Naive thymus-derived CD8-positive, alpha-beta T cell (primary cell): ENCODE measurements at places on chromosomes 2 and 18.

- no peaks in the 10 kb centered on the region for H3K4me1 ChIP-seq
- peaks cover 4% of the 10 kb centered on the region for H3K27me3 ChIP-seq
- no peak for DNase-seq
- H3K36me3 ChIP-seq = peaks cover 10% of the 10 kb centered on the region
- H3K4me3 ChIP-seq = no peak overlapping the region
These were observed 40.2 kb upstream of the COPS8 start for GRCh38 chr2:237045449-237045848.

GRCh38 chr2:198890490-198890889 is 567.2 kb downstream of the SATB2 start:
- H3K4me3 ChIP-seq = no peak overlapping the region
- no peak for DNase-seq
- no peak overlapping the region for H3K27ac ChIP-seq
- no peaks in the 10 kb centered on the region for H3K27me3 ChIP-seq
- H3K36me3 ChIP-seq = no peaks in the 10 kb centered on the region

DNA sequence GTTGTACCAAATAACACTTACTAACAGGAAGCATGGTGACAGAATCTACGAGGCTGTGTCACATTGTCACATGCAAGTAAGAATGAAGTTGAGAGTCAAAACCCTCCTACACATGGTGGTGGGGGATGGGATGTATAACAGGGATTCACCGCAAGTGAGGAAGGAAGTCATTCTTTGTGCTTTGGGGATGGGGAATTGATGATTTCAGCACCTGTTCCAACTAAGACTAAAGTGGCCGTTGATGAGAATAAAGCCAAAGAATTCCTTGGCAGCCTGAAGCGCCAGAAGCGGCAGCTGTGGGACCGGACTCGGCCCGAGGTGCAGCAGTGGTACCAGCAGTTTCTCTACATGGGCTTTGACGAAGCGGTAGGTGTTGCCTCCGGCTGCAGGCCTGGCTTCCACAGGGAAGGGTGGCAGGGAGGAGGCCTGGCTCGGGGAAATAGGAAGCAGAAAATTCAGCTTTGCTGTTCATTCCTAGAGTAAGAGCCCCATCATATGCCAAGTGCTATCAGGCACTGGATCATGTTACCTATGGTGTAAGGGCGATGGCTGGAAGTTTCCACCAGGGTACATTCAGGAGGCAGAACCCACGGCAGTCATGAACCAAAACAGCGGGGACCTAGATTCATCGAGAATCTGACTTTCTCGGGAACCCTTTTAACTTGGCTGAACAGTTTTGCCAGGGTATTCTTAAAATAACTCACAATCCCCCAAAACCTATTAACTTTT is 120.3 kb downstream of the UXS1 start:
- H3K4me1 ChIP-seq = peaks cover 24% of the 10 kb centered on the region
- no peaks in the 10 kb centered on the region for H3K36me3 ChIP-seq
- H3K4me3 ChIP-seq = peak overlapping the region; percentile 45

GRCh38 chr2:59182249-59182648 is 941.1 kb upstream of the FANCL start:
- H3K27me3 ChIP-seq = no peaks in the 10 kb centered on the region
- no peak for DNase-seq
- no peak overlapping the region for H3K4me3 ChIP-seq
- no peaks in the 10 kb centered on the region for H3K36me3 ChIP-seq

DNA sequence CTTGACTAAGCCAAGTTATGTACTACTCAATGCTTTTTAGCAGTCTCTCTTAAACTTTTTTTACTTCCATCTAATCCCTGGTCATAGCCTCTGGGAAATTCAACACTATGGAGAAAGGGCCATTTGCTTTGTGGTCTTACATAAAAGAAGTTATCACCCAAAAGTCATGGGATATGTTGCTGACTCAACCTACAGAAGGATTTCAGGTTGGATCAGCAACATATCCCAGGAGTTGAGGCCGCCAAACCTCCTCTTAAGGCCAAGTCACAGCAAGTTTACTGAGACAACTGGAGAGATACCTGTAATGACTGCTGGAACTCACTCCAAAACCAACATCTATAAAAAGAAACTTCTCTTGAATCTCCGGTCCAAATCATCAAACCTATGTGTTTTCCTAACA is 141.1 kb downstream of the IRS1 start:
- DNase-seq = no peak
- no peak overlapping the region for H3K4me3 ChIP-seq
- H3K27me3 ChIP-seq = peaks cover 2% of the 10 kb centered on the region
- no peaks in the 10 kb centered on the region for H3K36me3 ChIP-seq
- no peak overlapping the region for H3K27ac ChIP-seq

DNA sequence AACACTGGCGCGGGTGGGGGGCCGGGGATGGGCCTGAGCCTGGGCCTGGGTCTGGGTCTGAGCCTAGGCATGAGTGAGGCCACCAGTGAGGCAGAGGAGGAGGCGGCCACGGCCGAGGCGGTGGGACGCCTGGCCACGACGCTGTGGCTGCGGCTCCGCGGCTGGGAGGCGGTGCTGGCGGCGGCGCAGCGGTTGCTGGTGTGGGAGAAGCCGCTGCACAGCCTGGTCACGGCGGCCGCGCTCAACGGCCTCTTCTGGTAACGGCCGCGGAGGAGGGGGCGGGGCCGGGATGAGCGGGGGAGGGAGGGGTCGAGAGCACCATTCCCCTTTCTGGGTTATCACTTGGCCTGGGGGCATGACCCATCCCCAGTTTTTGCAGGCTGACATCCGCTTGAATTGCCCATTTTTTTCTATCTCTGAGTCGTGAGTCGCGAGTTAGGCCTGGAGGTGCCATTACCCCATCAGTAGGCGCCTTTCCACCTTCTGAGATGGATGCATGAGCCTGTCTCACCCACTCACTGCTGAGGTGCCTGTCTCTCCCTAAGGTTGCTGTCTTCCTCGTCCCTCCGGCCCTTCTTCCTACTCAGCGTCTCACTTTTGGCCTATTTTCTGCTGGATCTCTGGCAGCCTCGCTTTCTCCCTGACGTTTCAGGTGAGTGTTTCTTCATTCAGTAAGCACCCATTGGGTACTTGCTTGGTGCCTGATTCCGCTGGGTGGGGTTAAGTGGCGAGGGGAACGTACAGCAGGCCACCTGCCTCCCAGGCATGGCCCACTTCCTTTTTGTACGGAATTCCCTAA is 501 bp downstream of the RETREG2 start:
- peaks cover 16% of the 10 kb centered on the region for H3K36me3 ChIP-seq
- peak; percentile 33 for DNase-seq
- peaks cover 85% of the 10 kb centered on the region for H3K4me1 ChIP-seq
- H3K27ac ChIP-seq = peak overlapping the region; percentile 91

- DNase-seq = no peak
- no peak overlapping the region for H3K27ac ChIP-seq
- no peaks in the 10 kb centered on the region for H3K27me3 ChIP-seq
These were observed 36.4 kb upstream of the PHLPP1 start for GRCh38 chr18:62678847-62679485.

DNA sequence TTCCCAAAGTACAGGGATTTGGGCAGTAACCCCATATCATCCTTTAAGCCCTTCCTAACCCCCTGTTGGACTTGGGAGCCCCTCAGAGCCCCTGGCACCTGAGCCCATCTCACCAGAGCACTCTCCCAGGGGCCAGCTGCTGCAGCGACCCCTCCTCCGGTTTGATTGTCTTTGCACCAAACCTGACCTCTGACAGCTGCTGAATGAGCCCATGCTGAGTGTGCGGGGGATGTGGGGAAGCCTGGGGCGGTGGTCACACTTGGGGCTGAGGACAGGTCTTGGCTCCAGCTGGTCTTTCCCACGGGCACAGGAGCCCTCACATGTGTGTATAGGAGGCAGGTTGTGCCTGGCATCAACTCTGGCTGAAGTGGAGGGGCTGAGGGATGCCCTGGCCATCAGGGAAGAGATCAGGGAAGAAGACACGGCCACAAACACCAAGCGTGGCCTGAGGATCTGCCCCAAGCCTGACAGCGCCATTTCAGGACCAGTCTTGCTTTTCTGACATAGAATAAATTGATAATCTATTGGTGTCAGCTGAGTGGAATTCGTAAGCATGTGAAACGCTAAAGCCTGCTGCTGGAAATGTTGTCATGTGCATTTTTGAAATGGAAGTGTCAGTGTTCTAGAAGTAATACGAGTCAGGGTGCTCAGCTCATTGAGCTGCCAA is 102.4 kb downstream of the ACKR3 start:
- no peaks in the 10 kb centered on the region for H3K4me1 ChIP-seq
- no peak overlapping the region for H3K27ac ChIP-seq
- no peaks in the 10 kb centered on the region for H3K36me3 ChIP-seq
- no peak overlapping the region for H3K4me3 ChIP-seq
- peaks cover 21% of the 10 kb centered on the region for H3K27me3 ChIP-seq

DNA sequence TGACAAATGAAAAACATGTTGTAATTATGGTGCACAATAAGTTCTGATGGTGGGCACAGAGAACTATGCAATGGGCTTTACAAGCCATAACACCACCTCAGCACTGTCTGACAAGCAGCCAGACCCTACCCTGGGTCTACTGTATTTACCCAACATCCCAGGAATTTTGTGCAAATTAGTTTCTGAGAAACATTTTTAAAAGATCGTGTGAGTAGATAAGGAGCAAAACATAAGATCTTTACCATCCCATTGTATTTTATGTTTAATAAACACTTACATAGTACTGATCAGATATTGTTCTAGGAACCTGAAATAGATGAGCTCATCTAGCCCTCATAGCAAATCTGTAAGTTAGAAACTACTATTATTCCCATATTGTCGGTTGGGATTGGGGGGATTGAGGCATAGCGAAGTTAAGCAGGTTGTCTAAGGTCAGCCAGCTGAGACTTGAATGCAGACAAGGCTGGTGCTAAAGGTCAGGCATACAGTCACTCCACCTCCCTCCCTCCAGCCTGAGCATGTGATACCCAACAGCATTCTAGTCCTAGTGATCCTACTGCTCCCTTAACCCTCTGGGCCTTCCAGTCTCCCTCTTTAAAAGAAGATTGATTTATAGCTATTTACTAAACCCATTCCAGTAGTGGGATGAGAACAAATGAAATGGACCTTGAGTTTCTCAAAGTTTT is 67.4 kb upstream of the STAM2 start:
- no peaks in the 10 kb centered on the region for H3K4me1 ChIP-seq
- no peaks in the 10 kb centered on the region for H3K27me3 ChIP-seq
- DNase-seq = no peak
- H3K36me3 ChIP-seq = peaks cover 12% of the 10 kb centered on the region
- no peak overlapping the region for H3K4me3 ChIP-seq

- H3K4me1 ChIP-seq = no peaks in the 10 kb centered on the region
- DNase-seq = no peak
- H3K27ac ChIP-seq = no peak overlapping the region
- H3K27me3 ChIP-seq = peaks cover 7% of the 10 kb centered on the region
- H3K36me3 ChIP-seq = no peaks in the 10 kb centered on the region
- H3K4me3 ChIP-seq = no peak overlapping the region
These were observed 54.3 kb downstream of the FOXI3 start for GRCh38 chr2:88398180-88398579.

DNA sequence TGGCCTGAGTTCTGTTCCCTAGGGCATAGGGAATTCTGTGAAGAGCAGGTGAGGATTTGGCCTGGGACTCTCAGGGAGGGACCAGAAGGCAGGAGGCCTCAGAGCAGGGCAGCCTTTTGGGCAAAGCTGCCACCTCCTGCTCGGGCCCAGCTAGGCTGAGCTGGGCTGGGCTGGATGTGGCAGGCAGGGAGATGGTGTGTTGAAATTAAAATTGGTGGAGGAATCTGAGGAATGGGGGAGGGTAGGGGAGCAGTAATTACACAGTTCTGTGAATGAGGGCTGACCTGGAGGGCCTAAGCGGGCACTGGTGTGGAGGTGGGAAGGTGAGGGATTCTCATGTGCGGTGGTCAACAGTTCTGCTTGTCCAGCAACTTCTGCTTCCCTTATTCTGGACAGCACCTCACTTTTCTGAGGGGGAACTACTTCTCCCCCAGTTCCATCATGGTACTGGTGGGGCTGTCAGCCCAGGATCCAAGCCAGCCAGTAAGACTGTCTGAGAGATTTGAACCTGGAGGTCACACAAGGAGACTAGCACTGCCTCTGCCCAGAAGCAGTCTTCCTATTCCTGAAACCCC is 22.0 kb upstream of the ASPRV1 start:
- no peak overlapping the region for H3K4me3 ChIP-seq
- DNase-seq = peak; percentile 43
- no peaks in the 10 kb centered on the region for H3K36me3 ChIP-seq
- no peaks in the 10 kb centered on the region for H3K27me3 ChIP-seq
- H3K4me1 ChIP-seq = peaks cover 2% of the 10 kb centered on the region
